ENCODE measurements at places on chromosomes 11 and 22.

DNA sequence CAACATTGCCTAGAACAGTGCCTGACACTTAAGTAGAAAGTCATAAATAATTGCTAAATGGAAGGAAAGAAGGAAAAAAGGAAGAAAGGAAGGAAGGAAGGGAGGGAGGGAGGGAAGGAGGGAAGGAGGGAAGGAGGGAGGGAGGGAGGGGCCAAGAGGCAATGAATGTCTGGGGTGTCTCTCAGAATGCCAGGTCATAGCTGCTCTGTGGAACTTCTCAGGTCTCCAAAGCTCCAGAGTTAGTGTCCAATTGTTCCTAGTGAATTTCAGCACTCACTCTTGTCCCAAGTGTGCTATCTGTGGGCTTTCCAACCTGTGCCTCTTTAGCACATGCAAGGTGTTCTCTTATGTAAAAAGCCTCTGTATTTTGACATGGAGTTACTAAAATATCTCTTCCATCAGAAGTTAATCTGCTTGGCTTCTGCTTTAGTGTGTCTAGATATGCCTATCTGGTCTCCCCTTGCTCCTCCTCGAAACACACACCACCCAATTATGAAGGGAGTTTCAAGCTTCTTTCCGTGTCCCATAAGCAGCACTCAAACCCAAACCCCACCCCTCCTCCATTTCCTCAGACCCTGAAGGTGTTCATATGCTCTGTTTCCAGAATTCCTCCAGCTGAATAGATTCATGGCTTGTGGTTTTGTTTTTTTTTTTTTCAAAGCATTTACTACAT, 56.5 kb downstream of the FAM76B start:
- no peak for DNase-seq

DNA sequence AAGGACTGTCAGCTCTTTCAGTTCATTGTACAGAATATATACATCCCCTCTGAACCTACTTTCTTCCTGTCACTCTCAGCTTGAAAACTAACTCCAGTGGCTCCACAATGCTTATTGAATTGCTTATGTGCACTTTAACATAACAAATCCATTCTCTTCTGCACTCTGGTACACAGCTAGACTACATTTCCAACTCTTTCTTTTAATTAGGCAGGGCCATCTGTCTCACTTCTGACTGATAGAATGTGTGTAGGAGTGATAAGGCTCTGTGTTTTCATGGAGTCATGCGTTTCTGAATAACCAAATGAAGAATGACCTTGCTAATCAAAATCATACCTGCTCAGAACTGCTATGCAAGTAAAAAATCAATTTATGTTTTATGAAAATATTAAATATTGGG, 278.5 kb upstream of the CCDC179 start:
- no peak for DNase-seq

GRCh38 chr11:72422414-72422813, 11.9 kb downstream of the CLPB start:
- no peak for DNase-seq

DNA sequence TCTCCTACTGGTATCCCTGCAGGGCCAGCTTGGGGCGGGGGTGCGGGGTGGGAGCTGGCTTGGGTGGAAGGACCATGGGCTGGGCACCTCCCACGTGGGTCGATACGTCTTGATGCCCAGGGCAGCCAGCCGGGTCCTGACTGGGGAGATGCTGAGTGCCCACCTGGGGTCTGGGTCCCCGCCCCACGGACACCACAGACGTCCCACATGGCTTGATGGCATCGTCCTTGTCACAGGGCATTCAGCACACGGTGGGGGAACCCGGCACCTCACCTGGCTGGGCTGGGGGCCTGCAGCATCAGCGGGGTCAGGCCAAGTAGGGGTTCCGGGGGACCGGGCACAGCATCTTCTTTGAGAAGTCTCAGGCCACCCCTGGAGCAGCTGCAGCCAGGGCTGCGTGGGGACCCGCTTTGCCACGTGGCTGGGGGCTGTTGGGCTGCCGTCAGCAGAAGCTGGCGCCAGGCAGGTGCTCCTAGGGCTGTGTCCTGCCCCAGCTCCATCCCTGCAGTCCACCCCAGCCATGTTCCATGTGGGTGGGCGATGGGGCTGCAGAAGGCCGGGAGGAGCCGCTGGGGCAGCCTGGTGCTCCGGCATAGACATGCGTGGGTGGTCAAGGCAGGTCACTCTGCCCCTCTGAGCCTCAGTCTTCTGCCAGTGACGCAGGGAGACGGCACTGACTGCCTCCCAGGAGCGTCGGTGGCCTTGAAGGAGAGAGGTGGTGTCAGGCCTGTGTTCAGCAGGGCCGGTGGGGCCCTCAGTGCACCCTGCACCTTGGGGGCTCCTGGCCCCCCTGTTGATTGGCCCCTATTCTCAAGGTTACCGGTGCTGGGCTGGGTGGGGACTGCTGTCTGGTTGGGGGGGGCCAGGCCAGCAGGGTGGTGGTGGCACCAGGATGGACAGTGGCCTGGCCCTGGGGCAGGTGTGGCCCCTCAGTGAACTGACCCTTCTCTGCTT, 8.4 kb downstream of the SELENOO start:
- no peak for DNase-seq

DNA sequence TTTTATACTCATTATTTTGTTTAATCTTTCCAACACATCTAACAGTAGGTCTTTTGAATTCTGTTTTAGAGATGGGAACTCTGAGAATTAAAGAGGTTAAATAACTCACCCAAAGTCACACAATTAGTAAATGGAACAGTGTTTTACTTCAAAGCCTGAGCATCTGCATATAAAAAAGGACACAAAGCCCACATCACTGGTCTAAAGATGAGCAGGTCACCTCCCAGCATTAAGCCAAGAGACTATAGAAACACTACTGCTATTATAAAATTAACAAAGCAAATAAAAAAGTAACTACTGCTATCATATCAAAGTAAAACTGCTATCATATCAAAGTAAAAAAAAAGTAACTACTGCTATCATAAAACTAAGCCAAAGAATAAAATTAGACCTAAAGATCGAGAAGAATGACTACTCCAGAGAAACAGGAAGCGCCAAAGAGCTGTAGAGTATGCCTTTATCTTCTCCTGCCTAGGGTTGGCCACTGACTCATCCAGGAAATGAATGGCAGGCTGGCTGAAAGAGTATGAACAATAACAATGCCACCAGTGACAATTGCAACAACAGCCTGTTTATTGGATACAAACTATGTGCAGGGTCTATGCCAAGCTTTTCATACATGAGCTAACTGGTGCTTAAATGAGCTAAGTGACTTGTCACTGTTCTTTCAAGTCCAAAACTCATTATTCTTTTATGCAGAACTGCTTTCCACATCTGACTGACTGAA, 1153.0 kb upstream of the TENM4 start:
- DNase-seq: peak; percentile 89

DNA sequence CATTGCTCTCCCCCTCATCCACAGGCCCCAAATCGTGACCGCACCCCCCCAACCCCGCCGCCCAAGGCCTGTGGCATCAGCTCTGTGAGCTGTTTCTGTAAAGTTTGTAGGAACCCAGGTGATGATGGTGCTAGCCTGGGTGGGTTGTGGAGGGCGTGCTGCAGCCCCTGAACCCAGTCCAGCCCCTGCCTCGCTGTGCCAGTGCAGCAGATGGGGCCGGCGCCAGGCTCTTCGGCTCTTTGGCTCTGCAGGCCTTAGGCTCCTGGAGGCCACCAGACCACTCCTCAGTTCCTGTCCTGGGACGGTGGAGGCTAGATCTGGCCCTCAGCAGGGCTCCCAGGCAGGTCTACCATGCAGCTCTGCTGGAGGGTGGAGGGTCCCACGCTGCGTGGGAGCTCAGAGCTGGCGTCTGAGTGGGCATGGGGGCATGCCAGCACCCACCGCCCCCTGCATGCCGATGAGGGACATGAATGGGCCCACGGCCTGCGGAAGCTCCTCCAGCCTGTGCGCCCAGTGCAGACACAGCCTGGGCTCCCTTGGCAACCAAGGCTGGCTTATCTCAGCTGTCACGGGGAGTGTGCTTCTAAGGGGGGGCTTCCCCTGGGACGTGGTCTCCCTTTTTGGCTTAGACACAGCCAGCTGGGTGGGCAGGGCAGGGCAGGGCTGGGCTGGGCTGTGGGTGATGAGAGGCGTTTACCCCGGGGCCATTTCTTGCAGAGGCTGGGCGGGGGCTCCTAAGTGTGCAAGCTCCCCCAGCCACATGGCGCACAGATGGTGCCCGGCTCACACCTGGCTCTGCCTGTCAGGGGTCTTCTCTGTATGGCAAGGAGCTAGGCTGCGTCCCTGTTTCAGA, 1187.6 kb downstream of the BRD1 start:
- DNase-seq: no peak

DNA sequence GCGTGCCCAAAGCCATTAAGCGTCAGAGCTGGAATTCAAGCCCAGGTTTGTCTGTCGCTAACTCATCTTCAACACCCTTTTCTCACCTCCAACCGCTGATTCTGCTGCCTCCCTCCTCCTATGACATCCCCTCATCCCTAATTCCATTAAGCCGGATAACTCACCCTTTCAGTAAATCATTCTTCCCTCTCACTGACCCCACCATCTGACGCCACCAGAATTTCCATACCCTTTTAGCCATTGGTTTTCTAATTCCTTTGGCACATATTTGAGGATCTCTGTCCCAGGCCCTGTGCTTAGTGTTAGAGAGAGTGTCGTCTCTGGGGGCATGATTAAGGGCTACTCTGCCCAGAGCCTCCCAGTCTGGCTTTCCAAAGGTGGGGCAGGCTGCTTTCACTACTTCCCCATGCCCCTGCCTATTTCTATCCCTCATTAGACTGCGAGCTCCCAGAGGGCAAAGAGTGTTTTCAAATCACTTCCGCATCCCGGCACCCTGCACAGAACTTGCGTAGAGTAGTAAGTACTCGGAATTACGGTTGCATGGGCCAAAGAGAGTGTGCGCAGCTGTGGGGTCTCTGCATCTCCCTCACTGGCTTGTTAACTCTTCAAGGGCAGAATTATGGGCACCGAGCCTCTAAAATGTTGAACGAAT, 3.9 kb downstream of the KLHL35 start:
- no peak for DNase-seq

DNA sequence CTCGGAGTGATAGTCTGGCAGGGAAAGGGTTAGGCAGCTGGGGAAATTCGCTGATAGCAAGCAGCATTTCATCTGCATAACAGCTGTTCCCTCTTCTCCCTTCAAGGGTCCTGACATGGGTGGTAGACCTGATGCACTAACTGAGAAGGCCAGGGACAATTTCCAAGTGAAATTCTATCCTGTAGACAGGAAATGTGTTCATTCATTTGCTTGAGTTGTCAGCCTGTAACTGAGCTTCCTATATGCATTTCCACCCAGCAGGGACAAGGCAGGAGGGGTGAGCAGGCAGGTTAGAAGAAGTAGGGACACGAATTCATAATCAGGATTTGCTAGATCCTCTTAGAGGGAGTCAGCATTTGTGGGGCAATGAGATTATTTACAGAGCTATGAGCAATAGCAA, 154.3 kb upstream of the NCAM1 start:
- DNase-seq: no peak

GRCh38 chr11:7490054-7490453, 4.7 kb downstream of the OLFML1 start:
- DNase-seq: no peak

DNA sequence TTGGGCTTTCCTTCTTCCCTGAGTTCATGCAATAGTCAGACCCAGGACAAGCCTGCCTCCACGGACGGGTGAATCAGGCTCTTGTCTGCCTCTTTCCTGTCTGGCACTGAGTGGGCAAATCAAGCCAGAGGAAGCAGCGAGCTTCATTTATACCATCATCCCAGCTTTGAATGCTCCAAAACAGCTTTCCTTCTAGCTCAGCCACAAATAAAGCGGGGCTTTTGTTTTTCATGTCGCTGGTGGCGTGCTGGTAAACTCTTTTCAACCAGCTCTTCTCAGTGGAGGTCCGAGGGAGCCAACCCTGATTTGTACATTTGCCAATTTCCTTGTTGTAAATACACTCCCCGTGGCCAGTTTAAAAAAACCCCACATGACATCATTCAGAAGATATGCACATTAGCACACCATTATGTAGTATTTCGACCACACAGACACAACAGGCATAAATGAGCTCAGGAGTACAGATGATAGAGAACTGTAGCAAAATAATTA, 8.6 kb downstream of the C11orf91 start:
- peak; percentile 95 for DNase-seq

- no peak for DNase-seq
These were observed 207.3 kb upstream of the MTNR1B start for GRCh38 chr11:92762121-92762540.

DNA sequence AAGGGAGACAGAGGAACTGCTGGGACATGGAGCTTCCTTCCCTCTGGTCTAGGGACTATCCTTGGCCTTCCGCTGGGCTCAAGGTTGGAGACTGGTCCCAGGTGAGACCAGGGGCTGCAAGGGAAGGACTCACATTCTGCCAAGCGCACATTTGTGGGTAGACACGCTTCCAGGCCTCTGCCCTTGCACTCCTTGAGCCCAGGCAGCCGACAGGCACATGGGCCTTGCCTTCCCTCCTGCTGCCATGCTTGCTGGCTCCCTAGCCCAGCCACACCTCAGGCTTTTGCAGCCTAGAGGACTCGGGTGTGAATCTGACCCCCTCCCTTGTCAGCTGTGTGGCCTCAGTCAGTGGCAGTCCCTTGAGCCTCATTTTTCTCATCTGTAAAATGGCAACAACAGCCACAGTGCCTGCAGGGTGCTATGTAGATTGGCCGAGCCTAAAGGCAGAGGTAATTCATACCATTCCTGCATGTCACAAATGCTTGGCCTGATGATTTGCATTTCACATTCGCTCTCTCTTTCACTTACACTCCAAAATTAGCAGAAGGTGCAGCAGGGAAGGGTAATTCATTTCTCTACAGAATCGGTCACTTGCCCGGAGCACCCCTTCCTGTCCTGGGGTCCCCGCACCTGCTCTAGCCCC, 57.6 kb upstream of the NECTIN1 start:
- no peak for DNase-seq

- DNase-seq: peak; percentile 63
These were observed 10.7 kb downstream of the LSP1 start for GRCh38 chr11:1863352-1864216.

Data from pulmonary artery endothelial cell (primary cell).